Right cardiac atrium (tissue), 5 donors: ENCODE measurements at places on chromosomes 6 and 20. TPM values are rescaled to one million over a fixed set of nuclear protein-coding genes. Genes with fewer than 3 reads are reported as not detected.

The REPS1 gene
- polyA plus RNA-seq = 18.1 TPM

The TNF gene
- polyA plus RNA-seq = 0.23 TPM

The APCDD1L gene
- 0.14 TPM for polyA plus RNA-seq

The RRAGD gene
- polyA plus RNA-seq = 57.2 TPM

The PNLDC1 gene
- polyA plus RNA-seq = 0.43 TPM

DNA sequence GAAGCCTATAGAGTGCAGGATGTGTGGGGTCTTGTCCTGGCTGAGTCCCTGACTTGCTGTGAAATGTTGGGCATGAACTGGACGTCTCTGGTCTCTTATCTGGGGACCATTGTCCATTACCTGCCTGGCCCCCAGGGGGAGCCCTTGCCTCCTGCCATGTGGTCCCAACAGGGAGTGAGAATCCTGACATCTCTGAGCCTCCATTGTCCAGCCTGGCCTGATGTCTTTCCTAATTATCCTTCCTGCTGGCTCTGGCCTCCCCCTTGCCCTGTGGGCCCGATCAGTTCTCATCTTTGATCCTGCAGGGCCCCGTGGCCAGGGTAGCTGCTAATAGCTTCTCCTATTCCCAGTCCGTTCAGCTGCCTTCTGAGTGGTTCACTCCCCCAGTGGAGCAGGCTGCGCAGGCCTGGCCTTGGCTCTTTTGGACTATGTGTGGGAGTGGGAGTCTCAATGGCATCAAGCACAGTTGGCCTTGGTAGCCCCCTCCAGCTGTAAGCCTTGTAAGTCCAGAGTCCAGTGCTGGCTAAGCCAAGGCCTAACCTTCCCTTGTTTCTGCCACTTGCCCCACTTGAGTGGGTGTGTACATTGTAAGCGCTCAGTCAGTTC lies 77.9 kb upstream of the RALY start:
- peak; percentile 71 for DNase-seq

DNA sequence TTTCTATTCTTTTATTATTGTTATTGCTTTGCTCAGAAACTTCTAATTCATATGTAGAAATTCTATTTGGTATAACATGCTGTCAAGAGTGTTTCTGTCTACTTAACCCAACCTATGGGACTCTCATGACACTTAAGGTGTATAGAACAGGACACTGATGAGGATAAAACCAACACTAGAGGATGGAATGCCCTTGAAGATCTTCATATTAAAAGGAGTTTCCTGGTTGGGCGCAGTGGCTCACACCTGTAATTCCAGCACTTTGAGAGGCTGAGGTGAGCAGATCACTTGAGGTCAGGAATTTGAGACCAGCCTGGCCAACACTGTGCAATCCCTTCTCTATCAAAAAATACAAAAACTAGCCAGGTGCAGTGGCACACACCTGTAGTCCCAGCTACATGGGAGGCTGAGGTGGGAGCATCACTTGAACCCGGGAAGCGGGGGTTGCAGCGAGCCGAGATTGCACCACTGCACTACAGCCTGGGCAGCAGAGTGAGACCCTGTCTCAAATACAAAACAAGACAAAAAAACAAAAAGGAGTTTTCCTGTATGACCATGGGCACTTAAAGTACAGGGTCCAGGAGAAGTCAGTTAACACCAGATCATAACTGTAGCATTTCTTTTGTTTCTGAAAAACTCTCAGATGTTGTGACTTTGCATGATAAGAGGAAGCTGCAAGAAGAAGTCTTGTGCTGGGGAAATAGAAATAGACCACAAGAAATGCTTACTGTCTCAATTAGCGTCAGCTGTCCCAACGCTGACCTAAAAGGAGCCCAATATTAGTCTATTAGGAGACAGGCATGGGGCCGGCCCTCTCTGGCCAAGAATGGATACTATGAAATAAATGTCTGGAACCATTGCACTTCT lies 38.9 kb upstream of the CD2AP start:
- DNase-seq = peak; percentile 66

The RNGTT gene
- 3.9 TPM for polyA plus RNA-seq

- no peak for DNase-seq
Observed at GRCh38 chr6:150465610-150466009, 96.8 kb downstream of the IYD start.

The TCP11 gene
- polyA plus RNA-seq = 0.07 TPM

- no peak for DNase-seq
Observed at GRCh38 chr6:125030969-125031368, 68.7 kb downstream of the RNF217 start.

The ARMC2 gene
- 3.7 TPM for polyA plus RNA-seq

DNA sequence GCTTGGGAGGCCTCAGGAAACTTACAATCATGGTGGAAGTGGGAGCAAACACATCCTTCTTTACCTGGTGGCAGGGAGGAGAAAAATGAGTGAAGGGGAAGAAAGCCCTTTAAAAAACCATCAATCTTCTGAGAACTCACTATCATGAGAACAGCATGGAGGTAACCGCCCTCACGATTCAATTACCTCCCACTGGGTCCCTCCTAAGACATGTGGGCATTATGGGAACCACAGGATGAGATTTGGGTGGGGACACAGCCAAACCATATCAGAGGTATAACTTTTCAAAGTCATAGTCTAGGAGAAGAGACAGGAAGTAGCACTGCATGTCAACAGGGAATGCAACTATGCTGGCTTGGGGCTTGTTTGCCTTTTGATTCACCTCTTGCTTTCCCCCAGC lies 59.9 kb upstream of the DTNBP1 start:
- DNase-seq = no peak

The SLC22A2 gene
- polyA plus RNA-seq = 0.05 TPM

- DNase-seq = peak; percentile 25
Observed at GRCh38 chr20:62202083-62202395, 18.0 kb downstream of the HRH3 start.

DNA sequence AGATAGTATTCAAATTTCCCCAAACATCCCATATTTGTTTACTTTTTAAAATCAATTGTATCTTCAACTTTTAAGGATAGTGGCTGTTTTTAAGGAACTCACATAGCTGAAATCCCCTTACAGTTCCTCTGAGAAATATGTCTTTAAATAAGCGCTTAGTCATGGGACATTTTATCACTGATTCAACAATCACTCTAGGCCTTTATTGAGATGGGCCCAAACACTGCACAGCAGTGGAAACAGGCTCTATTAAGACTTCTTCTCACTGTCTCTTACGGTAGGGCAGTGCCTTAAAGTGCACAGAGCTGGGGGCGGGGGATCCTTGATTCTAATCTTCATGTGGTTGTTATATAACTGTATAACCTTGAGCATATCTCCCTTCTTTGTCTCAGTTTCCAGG lies 59.8 kb upstream of the RREB1 start:
- no peak for DNase-seq

The TRIM15 gene
- not detected for polyA plus RNA-seq

The PPP1R3D gene
- polyA plus RNA-seq = 4.9 TPM

DNA sequence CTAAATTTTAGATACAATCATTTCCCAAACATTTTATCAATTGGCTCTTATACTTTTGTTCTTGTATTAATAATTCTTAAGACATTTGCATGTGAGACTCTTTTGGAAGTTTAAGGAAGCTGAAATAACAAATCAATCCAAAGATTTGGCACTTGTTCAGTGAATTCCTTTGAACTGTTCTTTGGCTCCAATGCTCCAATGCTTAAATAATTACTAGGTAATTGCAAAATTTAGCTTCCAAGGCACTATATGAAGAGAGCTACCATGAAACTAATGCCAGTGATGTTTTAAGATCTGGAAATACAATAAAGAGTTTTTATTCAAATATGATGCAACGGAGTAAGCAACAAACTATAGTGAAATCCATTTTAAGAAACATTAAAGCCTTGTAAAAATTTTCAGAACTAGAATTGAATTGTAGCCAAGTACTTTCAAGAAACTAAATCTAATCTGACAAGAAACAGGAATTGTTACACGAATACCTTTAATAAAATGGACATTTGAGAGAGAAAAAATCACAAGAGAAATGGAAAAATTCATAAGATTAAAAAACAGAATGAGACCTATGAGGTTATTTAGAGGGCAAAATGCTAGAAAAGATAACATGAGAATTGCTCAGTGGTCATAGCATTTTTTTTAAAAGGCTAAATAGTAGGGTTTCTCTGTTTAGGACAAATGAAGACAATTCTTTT lies 43.6 kb upstream of the SMLR1 start:
- no peak for DNase-seq

DNA sequence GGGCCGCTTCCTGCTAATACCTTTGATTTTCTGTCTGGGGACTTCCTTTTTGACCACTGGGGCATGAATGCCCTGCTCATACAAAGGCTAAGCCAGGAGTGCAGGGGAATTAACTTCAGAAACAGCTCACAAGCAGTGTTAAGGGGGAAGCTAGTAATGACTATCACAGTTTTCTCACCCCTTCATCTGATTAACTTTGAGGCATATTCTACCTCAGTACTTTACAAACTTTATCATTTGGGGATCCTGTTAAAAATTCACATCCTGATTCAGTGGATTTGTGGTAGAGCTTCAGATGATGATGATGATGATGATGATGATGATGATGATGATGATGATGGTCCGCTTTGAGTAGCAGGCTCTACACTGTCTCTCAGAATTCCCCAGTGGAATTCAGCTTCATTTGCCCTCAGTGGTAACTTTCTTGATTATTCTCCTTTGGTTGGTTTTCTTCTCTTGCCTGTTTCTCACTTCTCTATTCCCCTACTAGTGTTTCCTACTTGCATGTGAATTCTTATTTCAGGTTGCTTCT lies 78.4 kb upstream of the TMEM170B start:
- no peak for DNase-seq

- DNase-seq = no peak
Observed at GRCh38 chr6:108543175-108543940, 17.4 kb upstream of the FOXO3 start.

DNA sequence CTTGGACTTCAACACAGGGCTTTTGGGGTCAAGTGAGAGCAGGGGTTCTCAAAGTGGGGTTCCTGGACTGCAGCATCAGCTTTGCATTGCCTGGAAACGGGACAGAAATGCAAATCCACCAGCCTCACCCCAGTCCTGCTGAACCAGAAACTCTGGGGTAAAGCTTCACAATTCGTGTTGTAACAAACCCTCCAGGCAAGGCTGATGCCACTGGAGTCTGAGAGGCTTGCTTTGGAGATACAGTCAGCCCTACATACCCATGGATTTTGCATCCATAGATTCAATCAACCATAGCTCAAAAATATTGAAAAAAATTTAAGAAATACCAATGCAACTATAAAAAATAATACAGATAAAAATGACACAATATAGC lies 160.4 kb upstream of the ECI2 start:
- no peak for DNase-seq

GRCh38 chr6:166470863-166471410 lies 88.2 kb upstream of the MPC1 start:
- no peak for DNase-seq

- DNase-seq = no peak
Observed at GRCh38 chr6:162179196-162179951, 548.2 kb downstream of the PRKN start.

DNA sequence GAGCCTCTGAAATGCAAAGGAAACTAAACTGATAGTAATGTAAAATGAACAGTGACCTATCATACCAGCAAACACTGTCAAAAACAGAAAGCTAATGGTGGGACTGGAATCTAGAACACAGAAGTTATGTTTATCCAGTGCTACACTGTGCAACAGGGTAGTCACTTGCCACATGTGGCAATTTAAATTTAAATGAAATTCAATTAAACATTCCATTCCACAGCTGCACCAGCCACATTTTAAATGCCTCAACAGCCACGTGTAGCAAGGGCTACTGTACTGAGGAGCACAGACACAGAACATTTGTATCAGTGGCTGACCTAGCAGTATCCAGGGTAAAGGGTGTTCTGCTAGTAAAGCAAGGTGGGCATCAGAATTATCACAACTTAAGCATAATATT lies 5.6 kb upstream of the POLR1H start:
- no peak for DNase-seq

The C20orf202 gene
- polyA plus RNA-seq = 0.27 TPM

The MYB gene
- polyA plus RNA-seq = not detected

GRCh38 chr6:97813889-97814567 lies 531.0 kb upstream of the MMS22L start:
- no peak for DNase-seq

DNA sequence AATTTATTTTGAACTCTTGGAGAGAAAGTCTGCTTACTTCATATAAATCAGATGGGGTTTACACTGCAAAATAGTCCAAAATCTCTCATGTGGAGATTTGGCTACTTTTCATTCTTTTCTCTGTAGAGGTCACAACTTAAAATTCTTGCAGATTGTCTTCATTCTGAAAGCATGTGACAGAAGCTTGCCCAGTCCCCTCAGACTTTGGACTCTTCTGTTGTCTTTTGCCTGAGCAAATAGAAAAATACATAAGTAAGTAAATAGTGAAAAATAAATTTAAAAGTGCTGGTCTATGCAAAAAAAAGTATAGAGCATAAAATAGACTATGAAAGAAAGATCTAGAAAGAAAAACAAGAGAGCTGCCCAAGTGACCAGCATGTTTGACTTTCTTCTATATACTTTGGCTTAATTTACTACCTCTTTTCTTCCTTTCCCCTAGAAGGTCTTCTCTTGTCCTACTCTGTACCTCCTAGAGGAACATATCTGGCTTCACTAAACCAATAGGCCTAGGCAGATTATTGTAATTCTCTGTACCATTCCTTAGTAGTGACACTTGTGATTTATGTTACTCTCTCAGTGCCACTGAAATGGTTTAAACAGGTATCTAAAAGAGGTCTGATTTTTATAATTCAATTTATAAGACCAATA lies 260.9 kb downstream of the TENT5A start:
- DNase-seq = no peak

GRCh38 chr20:55090286-55090685 lies 614.9 kb downstream of the DOK5 start:
- DNase-seq = no peak

The GNAS-AS1 gene
- polyA plus RNA-seq = 0.32 TPM

- no peak for DNase-seq
Observed at GRCh38 chr6:89184344-89184743, 32.8 kb downstream of the GABRR1 start.

The TMEM151B gene
- polyA plus RNA-seq = 0.88 TPM

The PDE10A gene
- polyA plus RNA-seq = 3.8 TPM

- DNase-seq = no peak
Observed at GRCh38 chr6:41049955-41050354, 3.0 kb upstream of the APOBEC2 start.

The PRRT1 gene
- polyA plus RNA-seq = 2.6 TPM

- DNase-seq = no peak
Observed at GRCh38 chr20:45336530-45337366, 11.5 kb downstream of the SDC4 start.
